Neuronal stem cell (in vitro differentiated cells): ENCODE measurements at places on chromosomes 1 and 21.
A peak's percentile ranks its signal among the peaks of the same experiment; 100 is the strongest.

DNA sequence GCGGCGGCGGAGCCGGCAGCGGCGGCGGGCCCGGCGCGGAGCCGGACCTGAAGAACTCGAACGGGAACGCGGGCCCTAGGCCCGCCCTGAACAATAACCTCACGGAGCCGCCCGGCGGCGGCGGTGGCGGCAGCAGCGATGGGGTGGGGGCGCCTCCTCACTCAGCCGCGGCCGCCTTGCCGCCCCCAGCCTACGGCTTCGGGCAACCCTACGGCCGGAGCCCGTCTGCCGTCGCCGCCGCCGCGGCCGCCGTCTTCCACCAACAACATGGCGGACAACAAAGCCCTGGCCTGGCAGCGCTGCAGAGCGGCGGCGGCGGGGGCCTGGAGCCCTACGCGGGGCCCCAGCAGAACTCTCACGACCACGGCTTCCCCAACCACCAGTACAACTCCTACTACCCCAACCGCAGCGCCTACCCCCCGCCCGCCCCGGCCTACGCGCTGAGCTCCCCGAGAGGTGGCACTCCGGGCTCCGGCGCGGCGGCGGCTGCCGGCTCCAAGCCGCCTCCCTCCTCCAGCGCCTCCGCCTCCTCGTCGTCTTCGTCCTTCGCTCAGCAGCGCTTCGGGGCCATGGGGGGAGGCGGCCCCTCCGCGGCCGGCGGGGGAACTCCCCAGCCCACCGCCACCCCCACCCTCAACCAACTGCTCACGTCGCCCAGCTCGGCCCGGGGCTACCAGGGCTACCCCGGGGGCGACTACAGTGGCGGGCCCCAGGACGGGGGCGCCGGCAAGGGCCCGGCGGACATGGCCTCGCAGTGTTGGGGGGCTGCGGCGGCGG, 1.0 kb downstream of the ARID1A start:
- H3K4me3 ChIP-seq, result peak overlapping the region; percentile 60
- H3K27ac ChIP-seq, result peak overlapping the region; percentile 99
- DNase-seq, result no peak
- H3K4me1 ChIP-seq, result peaks cover 43% of the 10 kb centered on the region
- peaks cover 31% of the 10 kb centered on the region for H3K36me3 ChIP-seq

- H3K36me3 ChIP-seq, result no peaks in the 10 kb centered on the region
- no peak overlapping the region for H3K27ac ChIP-seq
Observed at GRCh38 chr1:179190861-179191260, 38.6 kb downstream of the ABL2 start.

- H3K27ac ChIP-seq, result no peak overlapping the region
- H3K36me3 ChIP-seq, result peaks cover 31% of the 10 kb centered on the region
- no peak overlapping the region for H3K4me3 ChIP-seq
- DNase-seq, result no peak
- no peaks in the 10 kb centered on the region for H3K27me3 ChIP-seq
- H3K4me1 ChIP-seq, result peaks cover 2% of the 10 kb centered on the region
Observed at GRCh38 chr1:12015499-12015898, 3.8 kb upstream of the MIIP start.

DNA sequence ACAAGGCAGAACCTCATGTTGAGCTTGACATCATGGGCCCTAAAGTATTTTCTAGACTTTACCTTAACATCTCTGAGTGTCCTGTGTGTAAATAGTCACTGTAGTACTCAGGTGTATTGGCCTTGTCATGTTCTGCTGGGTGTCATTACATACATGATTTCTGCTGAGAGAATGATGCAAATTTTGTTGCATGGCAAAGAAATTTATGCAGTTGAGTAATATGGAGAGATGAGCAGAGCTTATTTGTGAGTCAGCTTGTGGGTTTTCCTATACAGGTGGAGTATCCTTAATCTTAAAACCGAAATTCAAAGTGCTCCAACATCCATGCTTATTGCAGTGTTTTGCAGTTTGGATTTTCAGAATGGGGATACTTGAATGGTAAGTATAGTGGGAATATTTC, 36.6 kb downstream of the RGL1 start:
- no peaks in the 10 kb centered on the region for H3K36me3 ChIP-seq
- no peak overlapping the region for H3K27ac ChIP-seq
- no peaks in the 10 kb centered on the region for H3K27me3 ChIP-seq
- H3K4me3 ChIP-seq, result no peak overlapping the region
- H3K4me1 ChIP-seq, result peaks cover 11% of the 10 kb centered on the region

DNA sequence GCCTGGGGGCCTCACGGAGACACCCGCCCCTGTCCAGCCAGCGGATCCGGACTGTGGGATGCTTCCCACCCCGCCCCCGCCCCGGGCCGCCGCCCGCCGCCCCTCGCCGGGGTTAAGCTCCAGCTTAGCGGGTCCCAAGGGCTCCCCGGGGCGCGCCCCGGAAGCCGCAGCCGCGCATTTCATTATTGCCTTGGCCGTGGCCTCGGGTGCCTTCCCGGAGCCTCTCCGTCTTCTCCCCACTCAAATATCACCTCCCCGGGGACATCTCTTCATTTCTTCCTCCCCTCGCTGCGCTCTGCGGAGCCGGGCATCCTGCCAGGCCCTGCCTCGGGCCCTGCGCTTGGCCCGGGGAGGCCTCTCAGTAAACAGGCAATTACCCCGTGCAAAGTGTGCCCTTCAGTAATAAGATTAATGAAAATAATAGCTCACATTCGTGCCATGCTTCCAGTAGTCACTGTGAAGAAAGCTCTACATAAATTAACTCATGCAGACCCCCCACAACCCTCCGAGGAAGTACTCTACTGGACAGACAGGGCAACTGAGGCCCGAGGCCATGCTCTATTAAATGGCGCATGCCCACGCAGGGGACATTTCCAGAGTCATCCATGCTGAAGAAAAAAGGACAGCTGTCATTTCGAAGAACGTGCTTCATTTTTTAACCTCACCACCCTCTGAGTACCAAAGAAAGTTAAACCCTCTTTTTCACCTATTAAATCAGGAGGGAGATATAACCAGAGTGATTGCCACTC, 49.9 kb upstream of the LAPTM5 start:
- no peak overlapping the region for H3K27ac ChIP-seq
- DNase-seq, result no peak
- no peaks in the 10 kb centered on the region for H3K27me3 ChIP-seq
- H3K4me3 ChIP-seq, result no peak overlapping the region
- H3K4me1 ChIP-seq, result peaks cover 11% of the 10 kb centered on the region

DNA sequence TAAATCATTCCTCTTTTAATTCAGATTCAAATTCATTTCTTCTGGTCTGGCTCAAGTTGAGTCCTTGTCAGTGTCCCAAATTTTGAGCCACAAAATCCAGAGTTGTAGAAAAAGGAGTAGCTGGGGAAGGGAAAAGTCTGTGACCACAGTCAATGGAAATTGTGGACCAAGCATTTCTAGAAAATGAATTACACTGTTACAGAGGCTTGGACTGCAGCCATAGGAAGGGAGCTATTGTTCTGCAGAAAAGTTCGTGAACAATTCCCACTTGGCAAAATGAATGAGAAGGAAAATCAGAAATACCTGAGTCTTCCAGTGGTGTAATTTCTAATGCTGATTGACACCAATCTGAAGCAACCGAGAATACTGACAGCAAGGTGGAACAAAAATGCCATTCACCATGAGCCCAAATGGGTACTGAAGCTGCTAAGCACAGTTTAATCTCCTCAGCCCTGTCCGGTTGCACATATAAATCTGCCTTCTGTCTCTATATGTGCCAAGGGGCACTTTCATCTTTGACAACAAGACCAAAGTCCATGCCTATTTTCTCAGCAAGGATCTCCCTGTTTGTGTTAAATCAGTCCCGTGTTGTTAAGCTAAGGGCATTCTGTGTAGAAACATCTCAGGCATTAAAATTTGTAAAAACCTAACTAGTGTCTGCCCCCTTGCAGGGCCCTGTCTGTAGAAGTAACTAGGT, 51.3 kb downstream of the TEX35 start:
- DNase-seq, result no peak
- H3K4me3 ChIP-seq, result no peak overlapping the region
- H3K27ac ChIP-seq, result no peak overlapping the region
- no peaks in the 10 kb centered on the region for H3K27me3 ChIP-seq
- H3K36me3 ChIP-seq, result no peaks in the 10 kb centered on the region

GRCh38 chr1:219264561-219264960, 90.9 kb downstream of the LYPLAL1 start:
- H3K36me3 ChIP-seq, result no peaks in the 10 kb centered on the region
- no peak overlapping the region for H3K4me3 ChIP-seq

- no peaks in the 10 kb centered on the region for H3K27me3 ChIP-seq
- DNase-seq, result no peak
- no peak overlapping the region for H3K27ac ChIP-seq
- no peaks in the 10 kb centered on the region for H3K4me1 ChIP-seq
- no peak overlapping the region for H3K4me3 ChIP-seq
Observed at GRCh38 chr1:9045861-9046510, 19.8 kb upstream of the SLC2A7 start.

GRCh38 chr1:174397261-174397660, 50.5 kb upstream of the GPR52 start:
- no peak overlapping the region for H3K4me3 ChIP-seq
- no peak overlapping the region for H3K27ac ChIP-seq
- no peaks in the 10 kb centered on the region for H3K36me3 ChIP-seq
- H3K4me1 ChIP-seq, result peaks cover 5% of the 10 kb centered on the region
- DNase-seq, result no peak

- H3K27ac ChIP-seq, result no peak overlapping the region
- no peaks in the 10 kb centered on the region for H3K4me1 ChIP-seq
- no peak for DNase-seq
- no peak overlapping the region for H3K4me3 ChIP-seq
- no peaks in the 10 kb centered on the region for H3K27me3 ChIP-seq
Observed at GRCh38 chr1:35001743-35002142, 16.6 kb upstream of the TMEM35B start.

- H3K4me3 ChIP-seq, result no peak overlapping the region
- DNase-seq, result no peak
- H3K27ac ChIP-seq, result no peak overlapping the region
- H3K27me3 ChIP-seq, result no peaks in the 10 kb centered on the region
- no peaks in the 10 kb centered on the region for H3K36me3 ChIP-seq
Observed at GRCh38 chr1:215780139-215780538, 213.0 kb downstream of the KCTD3 start.

- no peaks in the 10 kb centered on the region for H3K27me3 ChIP-seq
- H3K4me3 ChIP-seq, result no peak overlapping the region
- DNase-seq, result no peak
- H3K36me3 ChIP-seq, result peaks cover 39% of the 10 kb centered on the region
- no peak overlapping the region for H3K27ac ChIP-seq
Observed at GRCh38 chr1:43844114-43844513, 89.5 kb upstream of the ARTN start.

- no peak for DNase-seq
- peaks cover 93% of the 10 kb centered on the region for H3K36me3 ChIP-seq
- H3K27me3 ChIP-seq, result no peaks in the 10 kb centered on the region
- H3K4me1 ChIP-seq, result no peaks in the 10 kb centered on the region
Observed at GRCh38 chr1:19239876-19240275, 11.4 kb downstream of the EMC1 start.

- no peaks in the 10 kb centered on the region for H3K27me3 ChIP-seq
- H3K36me3 ChIP-seq, result no peaks in the 10 kb centered on the region
- no peak overlapping the region for H3K4me3 ChIP-seq
- DNase-seq, result no peak
- no peak overlapping the region for H3K27ac ChIP-seq
Observed at GRCh38 chr1:236228411-236228810, 53.3 kb downstream of the ERO1B start.

- no peaks in the 10 kb centered on the region for H3K27me3 ChIP-seq
- DNase-seq, result no peak
- no peaks in the 10 kb centered on the region for H3K36me3 ChIP-seq
- no peak overlapping the region for H3K27ac ChIP-seq
- H3K4me1 ChIP-seq, result peaks cover 4% of the 10 kb centered on the region
Observed at GRCh38 chr1:175192111-175192629, 406 bp downstream of the KIAA0040 start.

DNA sequence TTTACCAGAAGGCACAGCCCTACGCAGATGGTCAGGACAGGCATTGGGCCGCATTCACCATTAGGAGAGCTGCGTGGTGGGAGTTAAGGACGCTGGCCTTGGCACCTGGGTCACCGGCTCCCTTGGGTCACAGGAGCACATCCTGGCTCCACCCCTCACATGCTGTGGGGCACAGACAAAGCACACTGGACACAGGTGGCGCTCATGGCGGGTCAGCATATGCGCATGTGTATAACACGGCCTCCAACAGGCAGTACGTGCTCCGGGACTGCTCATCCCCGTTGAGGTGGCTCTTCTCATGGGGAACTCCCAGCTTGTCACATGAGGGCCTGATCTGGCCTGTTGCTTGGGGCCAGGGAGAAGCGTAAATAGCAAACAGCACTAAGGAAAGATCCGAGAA, 25.0 kb downstream of the PGBD5 start:
- no peaks in the 10 kb centered on the region for H3K27me3 ChIP-seq
- H3K4me1 ChIP-seq, result no peaks in the 10 kb centered on the region
- no peak overlapping the region for H3K4me3 ChIP-seq
- H3K36me3 ChIP-seq, result no peaks in the 10 kb centered on the region

- no peak overlapping the region for H3K27ac ChIP-seq
- no peaks in the 10 kb centered on the region for H3K36me3 ChIP-seq
- H3K4me3 ChIP-seq, result no peak overlapping the region
- no peak for DNase-seq
Observed at GRCh38 chr1:158283965-158284364, 5.8 kb upstream of the CD1C start.

DNA sequence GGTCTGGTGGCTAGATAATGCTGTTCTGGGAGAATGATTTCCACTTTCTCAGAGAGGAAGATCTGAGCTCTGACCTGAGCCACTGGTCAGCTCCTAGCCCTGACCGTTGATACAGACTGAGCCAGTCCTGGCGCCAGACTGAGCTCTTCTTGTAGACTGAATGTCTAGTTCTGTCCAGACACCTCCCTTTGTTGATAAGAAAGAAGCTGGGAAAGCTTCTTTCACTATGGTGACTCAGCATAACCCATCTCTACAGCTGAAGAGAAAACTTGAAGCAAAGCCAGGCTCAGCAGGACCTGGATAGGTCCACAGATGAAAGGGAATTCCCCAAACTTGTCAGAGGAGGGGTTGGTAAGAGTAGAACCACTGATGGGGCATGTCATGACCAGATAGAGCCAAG, 9.9 kb upstream of the TRABD2B start:
- no peak overlapping the region for H3K27ac ChIP-seq
- H3K4me1 ChIP-seq, result no peaks in the 10 kb centered on the region
- H3K36me3 ChIP-seq, result no peaks in the 10 kb centered on the region

GRCh38 chr1:220775240-220775853, 11.4 kb upstream of the MTARC1 start:
- no peaks in the 10 kb centered on the region for H3K27me3 ChIP-seq
- no peak overlapping the region for H3K27ac ChIP-seq
